ENCODE measurements at places on chromosomes 11 and 22. TPM values are rescaled to one million over a fixed set of nuclear protein-coding genes. Genes with fewer than 3 reads are reported as not detected.

The MED15 gene
- 108 TPM for total RNA-seq

GRCh38 chr22:23090457-23090835 lies 20.1 kb downstream of the GNAZ start:
- no peak overlapping the region for H3K27ac ChIP-seq
- no peaks in the 10 kb centered on the region for H3K4me1 ChIP-seq

DNA sequence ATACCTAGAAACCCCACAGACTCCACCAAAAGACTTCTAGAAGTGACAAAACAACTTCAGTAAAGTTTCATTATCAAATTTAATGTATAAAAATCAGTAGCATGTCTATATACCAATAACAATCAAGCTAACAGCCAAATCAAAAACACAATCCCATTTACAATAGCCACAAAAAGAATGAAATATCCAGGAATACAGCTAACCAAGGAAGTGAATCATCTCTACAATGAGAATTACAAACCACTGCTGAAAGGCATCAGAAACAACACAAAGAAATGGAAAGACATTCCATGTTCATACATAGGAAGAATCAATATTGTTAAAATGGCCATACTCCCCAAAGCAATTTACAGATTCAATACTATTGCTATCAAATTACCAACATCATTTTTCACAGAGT lies 46.0 kb downstream of the PRCP start:
- peaks cover 7% of the 10 kb centered on the region for H3K36me3 ChIP-seq
- no peak for DNase-seq
- H3K4me1 ChIP-seq, result no peaks in the 10 kb centered on the region
- H3K4me3 ChIP-seq, result no peak overlapping the region

The P4HA3 gene
- not detected for total RNA-seq

DNA sequence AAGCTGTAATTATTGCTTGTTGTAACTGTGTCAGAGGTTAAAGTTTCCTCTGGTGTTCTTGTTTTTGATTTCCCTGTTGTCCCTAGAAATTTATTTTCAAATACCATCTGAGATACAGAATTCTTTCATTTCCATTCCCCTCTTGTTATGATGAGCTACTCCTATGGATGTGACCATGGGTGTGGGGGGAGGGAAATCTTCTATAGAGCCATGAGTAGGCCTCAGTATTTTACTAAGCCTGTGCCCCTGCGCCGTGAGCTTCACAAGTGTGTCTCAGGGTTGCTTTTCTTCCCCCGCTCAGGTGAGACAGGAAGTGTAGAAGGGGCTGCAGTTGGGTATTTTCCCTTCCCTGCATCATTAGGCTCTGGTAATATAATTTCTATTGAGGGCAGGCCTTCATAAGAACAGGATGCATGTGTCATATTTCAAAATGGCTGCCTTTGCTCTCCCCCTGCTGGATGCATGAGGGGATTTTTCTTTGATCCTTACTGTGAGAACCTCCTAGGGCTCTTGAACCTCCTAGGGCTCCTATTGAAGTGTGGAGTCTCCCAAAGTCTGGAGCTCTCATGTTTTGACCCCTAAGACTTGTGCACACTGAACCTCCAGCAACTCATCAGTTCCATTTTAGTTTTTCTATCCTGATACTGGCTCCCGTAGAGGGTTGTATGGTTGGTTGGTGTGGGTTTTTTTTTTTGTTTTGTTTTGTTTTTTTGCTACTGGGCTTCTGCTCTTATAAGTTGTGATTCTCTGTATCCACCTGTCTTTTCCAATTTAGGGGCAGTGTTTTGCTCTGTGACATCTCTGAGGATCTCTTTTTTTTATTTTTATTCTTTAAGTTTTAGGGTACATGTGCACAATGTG lies 658.2 kb downstream of the NTM start:
- no peak for DNase-seq
- no peaks in the 10 kb centered on the region for H3K36me3 ChIP-seq
- H3K27ac ChIP-seq, result no peak overlapping the region
- H3K4me1 ChIP-seq, result no peaks in the 10 kb centered on the region
- no peak overlapping the region for H3K4me3 ChIP-seq
